ENCODE measurements at places on chromosomes 12 and 14.

- peak; percentile 15 for ATAC-seq
These were observed 6.7 kb upstream of the CDKL1 start for GRCh38 chr14:50403419-50403818.

DNA sequence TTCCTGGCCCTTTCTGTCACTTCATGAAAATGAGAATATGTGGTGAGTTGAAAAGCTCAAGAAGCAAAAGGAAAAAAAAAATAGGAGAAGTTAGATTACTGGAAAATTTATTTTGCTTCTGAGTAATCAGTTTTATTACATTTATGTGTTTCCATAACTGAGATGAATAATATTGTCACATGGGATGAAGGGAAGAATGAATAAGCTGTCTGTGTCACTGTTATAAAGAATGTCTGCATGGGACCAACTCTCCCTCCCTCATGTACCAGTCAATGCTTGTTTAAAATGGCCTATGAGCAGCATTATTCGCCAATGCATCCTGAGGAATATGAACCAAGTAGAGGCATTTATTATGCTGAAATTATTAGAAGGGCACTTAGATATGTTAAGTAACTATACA lies 246.3 kb downstream of the PRKD1 start:
- ATAC-seq = no peak

GRCh38 chr12:113781415-113782198 lies 184.5 kb downstream of the RBM19 start:
- no peak for ATAC-seq

DNA sequence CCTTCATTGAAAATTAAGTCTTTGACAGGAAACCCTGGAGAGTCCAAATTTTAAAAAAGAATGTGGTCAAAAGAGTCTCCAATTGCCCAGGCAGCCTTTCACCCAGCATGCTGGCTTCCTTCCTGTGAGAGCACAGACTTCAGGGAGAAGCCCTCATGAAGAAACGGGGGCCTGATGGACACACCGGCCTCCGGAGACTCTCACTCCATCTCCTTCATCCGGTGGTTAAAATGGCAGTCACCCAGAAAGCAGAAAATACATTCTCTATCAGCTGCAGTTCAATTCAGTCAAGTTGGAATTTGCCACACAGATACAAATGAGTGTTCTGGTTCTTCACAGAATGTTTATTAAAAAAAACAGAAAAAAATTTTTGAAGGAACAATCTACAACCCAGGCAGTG lies 56.5 kb downstream of the CPM start:
- no peak for ATAC-seq

DNA sequence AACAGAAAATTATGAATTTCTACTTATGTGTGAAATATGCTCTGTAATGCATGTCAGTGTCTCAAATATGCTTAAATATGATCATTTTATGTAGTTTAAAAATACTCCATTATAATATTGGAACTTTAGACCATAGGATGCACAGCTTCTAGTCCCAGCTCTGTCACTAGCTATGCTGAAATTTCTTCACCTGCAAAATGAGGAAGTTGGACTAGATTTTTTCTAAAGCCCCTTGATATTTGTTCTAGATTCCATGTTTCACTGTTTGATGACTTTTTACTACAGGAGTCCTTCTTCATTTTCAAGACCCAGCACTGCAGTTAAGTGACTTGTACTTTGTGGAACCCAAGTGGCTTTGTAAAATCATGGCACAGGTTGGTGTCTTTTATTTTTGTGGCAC lies 90.1 kb downstream of the LRRK2 start:
- ATAC-seq = no peak

- ATAC-seq = peak; percentile 81
These were observed 63.7 kb downstream of the ZNF664 start for GRCh38 chr12:124036657-124037109.

- no peak for ATAC-seq
These were observed 4.6 kb downstream of the TCP11L2 start for GRCh38 chr12:106307181-106307580.

GRCh38 chr12:14714437-14714836 lies 18.0 kb upstream of the GUCY2C start:
- no peak for ATAC-seq

DNA sequence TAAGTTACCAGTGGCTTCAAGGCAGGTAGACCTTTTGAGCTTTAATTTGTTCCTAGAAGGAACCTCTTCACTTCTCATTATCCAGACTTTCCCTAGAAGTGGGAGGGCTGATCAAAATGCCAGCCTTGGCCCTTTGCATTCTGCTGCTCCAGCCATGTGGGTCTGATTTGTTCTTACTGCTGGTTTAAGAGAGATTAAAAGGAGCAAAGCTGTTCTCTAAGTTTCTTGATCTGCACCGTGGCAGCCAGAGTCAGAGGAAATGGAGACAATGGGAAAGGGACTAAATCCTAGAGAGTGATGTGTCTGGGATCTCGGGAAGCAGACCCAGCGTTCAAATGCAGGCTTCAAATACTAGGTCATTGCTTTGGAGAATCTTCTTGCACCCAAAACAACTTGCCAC lies 759.7 kb downstream of the DIO2 start:
- ATAC-seq = no peak

DNA sequence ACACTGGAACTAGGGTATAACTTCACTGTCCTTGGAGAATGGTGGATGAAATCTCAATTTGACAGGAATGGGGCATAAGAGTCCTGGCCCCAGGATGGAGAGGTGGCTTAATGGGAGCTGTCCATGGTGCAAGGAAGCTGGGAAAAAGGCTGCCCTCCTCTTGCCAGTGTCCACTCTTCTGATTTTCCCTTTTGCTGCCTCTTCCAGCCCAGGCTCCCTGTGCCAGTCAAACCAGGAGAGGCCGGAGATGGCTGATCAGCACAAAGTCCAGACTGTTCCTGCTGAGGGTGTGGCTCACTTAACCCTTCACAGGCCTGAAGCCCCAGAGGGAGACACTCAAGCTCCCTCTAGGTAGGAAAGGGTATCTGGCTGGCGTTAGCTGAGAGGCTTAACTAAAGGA lies at the start of gene MYO1A:
Gene MYO1A (minus strand): TSS at position 240 of the 400 bp plus-strand sequence. CDS start 1,806 bp downstream, outside the sequence.
- peak; percentile 51 for ATAC-seq

GRCh38 chr14:80428671-80429070 lies 217.4 kb upstream of the DIO2 start:
- no peak for ATAC-seq

GRCh38 chr14:72616811-72617210 lies 277.1 kb downstream of the DPF3 start:
- ATAC-seq = no peak

DNA sequence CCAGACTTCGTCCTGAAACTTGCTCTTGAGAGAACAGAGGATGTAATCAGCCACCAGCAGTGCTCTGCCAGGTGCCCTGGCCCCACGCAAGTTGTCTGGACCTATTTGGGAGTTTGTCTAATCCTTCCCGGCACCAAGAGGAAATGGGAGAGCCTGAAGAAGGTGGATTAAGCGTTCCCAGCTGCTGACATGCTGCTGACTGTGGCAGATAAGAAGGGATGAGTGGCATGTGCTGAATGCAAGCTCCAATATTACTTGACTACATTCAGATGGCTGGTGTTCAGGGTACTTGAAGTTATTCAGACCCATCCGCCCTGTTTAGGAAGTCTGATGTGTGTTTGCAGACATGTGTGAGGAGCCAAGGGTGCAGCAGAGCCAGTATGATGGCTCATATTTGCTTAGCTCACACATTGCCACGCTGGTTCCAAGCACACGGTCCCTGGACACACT lies 440.6 kb upstream of the CCDC196 start:
- no peak for ATAC-seq

DNA sequence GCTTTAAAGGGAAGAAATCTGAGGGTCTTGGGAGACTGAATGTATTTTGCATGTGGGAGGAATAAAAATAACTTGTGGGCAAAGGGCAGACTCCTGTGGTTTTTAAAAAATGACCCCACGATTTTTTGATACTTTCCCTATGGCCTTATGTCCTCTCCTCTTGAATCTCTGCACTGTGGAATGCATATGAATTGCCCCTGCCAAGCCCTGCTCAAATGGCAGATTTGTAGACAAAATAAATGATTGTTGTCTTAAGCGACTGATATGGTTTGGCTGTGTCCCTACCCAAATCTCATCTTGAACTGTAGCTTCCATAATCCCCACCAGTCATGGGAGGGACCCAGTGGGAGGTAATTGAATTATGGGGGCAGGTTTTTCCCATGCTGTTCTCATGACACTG lies 223.8 kb downstream of the DACT1 start:
- no peak for ATAC-seq

DNA sequence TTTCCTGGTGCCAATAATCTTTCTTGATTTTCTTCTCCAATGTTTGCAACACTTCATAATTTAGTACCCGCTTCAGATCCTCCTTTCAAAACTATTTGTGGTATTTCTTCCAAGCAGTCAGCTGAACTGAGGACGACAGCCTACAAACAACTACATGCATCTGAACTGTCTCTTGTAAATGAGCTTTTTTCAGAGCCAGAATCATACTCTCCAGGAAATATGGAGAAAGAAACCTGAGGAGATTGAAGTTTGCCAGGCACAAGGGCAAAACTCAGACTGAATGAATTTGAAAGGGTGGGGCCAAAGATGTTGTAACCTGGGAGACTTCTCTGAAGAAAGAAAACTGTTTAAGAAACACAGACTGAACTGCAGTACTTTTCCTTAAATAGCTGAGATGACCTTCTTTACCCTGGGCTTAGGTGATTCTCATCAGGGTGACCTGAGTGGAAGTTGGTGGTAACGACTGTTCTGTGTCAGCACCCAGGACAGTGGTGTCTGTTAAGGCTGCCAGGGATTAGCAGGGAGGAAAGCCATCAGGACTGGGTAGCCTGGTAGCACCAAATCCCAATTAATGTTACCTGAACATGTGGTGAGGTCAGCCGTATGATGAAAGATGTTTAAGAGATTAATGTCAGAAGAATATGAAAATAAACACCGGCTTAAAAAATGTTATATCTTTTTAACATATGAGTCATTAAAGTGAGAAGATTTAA lies 95.0 kb downstream of the TGFB3 start:
- ATAC-seq = peak; percentile 49

- ATAC-seq = no peak
These were observed 1.8 kb upstream of the MIS18BP1 start for GRCh38 chr14:45254771-45255170.

DNA sequence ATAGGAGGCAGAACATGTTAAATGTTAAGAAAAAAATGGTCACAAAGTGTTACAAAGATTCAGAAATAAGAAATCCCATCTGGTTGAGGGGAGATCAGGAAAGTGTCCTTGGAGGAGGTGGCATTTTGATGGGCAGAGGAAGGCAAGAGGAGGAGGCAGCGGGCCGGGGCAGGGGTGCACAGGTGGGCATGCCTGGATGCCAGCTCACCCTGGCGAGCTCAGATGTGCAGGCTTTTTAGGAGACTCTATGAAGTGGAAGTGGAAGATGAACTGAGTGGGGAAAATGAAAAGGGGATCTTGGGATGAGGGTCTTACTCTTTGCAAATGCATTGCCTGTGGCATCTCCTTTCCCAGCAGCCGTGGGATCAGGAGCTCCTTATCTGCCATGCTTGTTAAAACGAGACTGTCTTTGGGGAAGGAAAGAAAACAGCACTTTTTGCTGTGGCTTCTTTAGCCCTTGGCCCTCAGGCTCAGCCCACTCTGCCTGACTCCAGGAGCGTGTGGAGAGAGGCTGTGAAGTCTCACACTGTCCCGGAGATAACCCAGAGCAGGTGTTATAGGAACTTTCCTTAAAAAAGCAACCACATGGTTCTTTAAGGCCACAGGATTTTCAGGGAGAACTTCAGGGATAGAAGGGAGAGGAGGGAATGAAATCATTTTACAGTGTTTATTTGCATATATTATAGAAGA lies 62.6 kb downstream of the ELK3 start:
- peak; percentile 15 for ATAC-seq

DNA sequence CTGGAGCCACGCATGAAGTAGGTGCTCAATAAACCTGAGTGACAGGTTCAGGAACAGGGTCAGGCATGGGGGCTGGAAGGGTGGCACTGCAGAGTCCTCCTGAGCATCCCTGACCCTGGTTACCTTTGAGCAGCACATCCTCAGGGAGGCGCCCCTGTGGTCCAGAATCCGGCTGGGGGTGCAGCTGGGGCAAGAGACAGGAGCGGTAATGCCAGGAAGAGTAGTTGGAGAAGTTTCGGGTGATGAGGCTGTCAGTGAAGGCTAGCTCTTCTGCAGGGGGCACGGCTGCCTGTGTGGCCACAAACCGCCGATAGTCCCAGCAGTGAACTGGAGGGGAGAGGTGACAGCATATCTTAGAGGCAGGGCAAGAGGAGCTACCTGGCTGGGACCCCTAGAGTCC lies 2.0 kb downstream of the RABGGTA start:
- ATAC-seq = no peak

DNA sequence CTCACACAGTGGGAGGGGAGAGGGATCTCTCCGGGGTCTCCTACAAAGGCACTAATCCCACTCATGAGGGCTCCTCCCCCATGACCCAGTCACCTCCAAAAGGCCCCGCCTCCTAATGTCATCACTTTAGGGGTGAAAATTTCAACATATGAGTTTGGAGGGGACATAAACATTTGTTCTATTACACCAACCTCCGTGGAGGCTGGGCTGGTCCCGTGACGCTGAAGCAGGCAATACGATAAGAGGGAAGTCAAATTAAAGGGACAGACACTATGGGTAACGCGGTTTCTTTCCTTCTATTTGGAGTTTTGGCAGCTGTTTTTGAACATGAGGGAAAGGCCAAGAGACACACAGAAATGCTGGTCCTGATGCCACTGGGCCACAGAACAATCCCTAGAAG lies 175.7 kb upstream of the VASH1 start:
- ATAC-seq = no peak

GRCh38 chr14:50860478-50861086 lies 11.3 kb upstream of the ABHD12B start:
- ATAC-seq = peak; percentile 83

DNA sequence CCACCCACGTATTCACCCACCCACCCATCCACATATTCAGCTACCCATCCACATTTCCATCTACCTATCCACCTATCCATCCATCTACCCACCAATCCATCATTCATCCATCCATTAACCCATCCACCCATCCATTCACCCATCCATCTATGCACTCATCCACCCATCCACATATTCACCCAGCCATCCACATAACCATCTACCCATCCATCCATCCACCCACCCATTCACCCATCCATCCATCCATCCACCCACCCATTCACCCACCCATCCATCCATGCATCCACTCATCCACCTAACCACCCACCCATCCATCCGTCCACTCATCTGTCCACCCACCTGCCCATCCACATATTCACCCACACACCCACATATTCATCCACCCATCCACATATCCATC lies 70.5 kb downstream of the LGMN start:
- no peak for ATAC-seq

- ATAC-seq = peak; percentile 27
These were observed 1.2 kb downstream of the NKX2-1 start for GRCh38 chr14:36518586-36519430.

Measured in SK-N-SH treated with all-trans-retinoic acid at 6 μM for 48 hours (cell line).